Stimulated activated CD4-positive, alpha-beta T cell treated with anti-CD3 and anti-CD28 coated beads, Interleukin-12 subunit alpha, Interleukin-12 subunit beta, amount 100 ng/mL, for 4 hours (primary cell): ENCODE measurements at places on chromosomes 4 and X.

DNA sequence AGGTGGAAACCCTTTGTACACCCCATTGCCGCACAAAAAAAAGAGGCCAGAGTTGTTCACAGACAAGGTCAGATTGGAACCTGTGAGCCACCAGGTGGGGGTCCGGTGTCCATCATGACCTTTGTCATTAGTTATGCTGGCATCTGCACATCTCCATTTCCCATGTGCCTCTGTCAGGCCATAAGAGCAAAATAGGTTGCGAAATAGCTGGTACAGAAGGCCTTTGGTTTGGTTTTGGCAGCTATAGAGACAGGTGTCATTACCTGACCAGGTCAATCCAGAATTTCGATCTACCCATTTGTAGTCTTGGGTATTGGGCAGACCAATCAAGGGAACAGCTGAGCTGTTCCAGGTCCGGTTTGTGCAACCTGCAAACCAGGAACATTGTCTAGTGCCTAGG lies 6.6 kb downstream of the ERVMER34-1 start:
- no peak for DNase-seq

- DNase-seq = peak; percentile 50
These were observed 618 bp downstream of the RBBP7 start for GRCh38 chrX:16869393-16870094.

DNA sequence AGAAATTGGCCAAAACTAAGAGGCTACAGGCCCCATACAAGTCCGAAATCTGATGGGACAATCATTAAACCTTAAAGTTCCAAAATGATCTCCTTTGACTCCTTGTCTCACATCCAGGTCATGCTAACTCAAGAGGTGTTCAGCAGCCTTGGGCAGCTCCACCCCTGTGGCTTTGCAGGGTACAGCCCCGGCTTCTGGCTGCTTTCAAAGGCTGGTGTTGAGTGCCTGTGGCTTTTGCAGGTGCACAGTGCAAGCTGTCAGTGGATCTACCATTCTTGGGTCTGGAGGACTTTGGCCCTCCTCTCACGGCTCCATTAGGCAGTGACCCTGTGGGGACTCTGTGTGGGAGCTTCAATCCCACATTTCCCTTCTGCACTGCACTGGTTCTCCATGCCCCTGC lies 329.1 kb upstream of the MAD2L1 start:
- no peak for DNase-seq

- DNase-seq = no peak
These were observed 68.6 kb downstream of the ADGRG4 start for GRCh38 chrX:136369377-136369776.

DNA sequence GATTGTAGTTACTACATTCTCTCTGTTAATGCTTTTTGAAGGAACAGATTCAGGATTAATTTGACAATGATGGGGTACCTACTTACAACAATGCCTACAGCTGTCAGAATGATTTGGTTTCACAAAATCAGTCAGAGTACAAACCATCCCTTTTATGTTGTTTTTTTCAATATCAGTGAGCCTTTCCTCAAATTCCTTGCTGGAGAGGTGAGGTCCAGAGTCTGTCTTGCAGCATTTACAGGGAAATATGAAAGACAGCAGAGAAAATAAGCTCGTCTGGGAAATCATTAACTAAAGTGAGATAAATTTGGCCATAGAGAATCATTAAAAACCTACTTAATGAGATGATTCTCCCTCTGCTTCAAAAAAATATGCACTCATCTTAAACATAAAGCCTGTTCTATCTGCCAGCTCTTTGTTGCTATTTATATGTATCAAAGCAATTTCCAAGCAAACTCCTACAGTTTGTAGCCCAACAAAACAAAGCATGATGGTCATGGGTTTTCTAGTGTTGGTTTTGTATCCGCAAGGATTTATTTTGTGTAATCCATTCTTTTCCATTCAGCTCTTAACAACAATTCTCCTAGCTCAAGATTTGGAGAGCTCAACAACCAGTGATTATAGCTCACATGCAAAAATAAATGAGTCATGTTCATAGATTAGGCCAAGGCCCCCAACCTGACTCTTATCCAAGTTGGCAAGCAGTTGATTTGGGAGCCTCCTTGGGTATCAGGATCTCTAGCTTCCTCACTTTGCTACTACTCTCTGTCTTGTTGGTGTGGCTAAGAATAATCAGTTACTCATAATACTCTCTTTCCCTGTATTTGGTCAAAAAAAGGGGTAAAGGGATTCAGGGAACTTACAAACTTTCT lies 222.6 kb downstream of the ENOX2 start:
- DNase-seq = no peak

GRCh38 chr4:25950461-25951389 lies 36.7 kb downstream of the SMIM20 start:
- no peak for DNase-seq

GRCh38 chr4:113293674-113294073 lies 244.2 kb downstream of the ANK2 start:
- no peak for DNase-seq

DNA sequence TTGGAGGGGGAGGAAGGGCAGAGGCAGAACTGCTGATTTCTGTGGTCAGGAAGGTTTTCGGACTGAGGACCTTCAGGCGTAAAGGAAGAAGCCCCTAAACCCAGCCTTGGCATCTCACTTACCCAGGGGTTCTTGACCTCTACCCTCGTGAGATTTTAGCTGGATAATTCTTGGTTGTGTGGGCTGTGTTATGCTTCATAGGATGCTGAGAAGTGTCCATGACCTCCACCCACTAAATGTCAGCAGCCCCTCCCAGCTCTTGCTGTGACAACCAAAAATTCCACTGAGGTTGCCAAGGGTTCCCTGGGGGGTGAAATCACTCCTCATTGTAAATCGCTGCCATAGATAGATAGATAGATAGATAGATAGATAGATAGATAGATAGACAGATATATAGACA lies 5.8 kb upstream of the CRLF2 start:
- DNase-seq = no peak

GRCh38 chr4:53161051-53161786 lies 204.6 kb downstream of the SCFD2 start:
- no peak for DNase-seq

GRCh38 chr4:52263607-52264006 lies 212.5 kb downstream of the SPATA18 start:
- no peak for DNase-seq

DNA sequence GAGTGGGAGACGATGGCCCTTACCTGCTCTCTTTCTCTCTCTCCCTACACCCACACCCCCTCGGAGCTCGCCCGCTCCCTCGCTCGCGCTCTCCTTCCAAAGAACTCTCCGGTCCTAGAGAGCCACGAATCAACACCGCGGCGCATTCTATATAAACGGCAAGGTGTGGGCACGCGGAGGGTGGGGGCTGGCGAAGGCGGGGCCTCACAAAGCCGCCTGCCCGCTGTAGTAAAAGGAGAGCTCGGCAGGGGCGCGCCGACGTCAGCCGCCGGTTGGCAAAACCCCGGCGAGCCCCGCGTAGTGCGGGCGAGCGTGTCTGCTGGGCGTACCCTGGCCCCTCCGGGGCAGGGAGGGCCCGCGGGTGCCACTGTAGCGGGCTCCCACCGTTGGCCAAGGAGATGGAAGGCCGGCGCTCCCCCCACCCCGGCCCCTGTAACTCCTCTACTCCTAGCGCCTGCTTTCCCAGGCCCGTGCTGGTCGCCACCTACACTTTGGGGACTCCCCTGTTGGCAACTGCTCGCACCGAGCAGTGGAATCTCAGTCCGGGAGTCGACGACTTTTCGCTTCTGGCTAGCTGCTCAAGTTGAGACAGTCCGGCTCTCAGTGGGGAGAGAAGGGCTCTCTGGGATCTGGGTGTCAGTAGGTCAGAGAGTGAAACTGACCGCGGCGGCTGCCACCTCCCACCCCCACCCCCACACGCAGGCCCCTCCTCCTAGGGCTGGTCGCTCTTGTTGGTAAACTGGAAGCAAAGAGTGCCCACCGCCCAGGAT lies 325.5 kb upstream of the F9 start:
- DNase-seq = no peak

GRCh38 chr4:168440442-168441264 lies 39.6 kb downstream of the DDX60L start:
- DNase-seq = no peak

DNA sequence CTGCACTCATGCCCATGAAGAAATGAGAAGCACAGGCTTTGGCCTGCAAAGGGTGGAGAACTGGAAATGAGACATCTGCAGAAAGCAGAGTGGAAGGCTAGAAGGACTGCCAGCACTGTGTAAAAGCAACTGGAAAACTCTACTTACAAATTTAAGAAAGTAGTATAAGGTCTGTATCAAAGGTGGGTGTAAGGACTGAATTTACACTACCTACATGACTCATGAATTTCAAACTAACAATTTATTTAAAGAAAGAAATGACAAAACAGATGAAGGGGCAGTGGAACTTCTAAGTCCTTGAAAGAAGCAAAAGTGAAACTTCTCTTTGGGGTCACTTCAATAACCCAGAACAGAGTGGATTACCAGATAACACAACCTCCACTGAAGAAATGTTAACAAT lies 71.2 kb downstream of the SLC10A7 start:
- no peak for DNase-seq

GRCh38 chr4:141216002-141216761 lies 4.5 kb upstream of the ZNF330 start:
- DNase-seq = no peak

- peak; percentile 56 for DNase-seq
These were observed 167.1 kb downstream of the NSUN7 start for GRCh38 chr4:40916880-40917279.

DNA sequence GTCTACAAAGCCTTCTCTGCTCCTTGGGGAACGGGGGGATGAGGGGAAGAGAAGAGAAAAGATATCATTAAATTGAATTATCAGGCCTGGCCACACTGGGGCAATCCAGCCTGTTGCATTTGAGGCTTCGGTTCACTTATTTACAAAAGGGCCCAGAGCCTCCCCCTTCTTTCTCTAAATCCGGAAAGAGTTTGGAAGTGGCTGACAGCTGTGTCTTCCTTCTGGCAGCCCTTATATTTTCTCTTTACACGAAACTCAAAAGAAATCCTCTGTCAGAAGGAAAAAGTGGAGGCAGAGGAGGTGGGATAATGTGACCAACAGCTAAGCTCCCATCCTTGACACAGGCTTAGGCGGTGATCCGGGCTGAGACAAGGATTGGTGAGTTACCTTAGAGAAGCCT lies 158.3 kb upstream of the TAPT1 start:
- no peak for DNase-seq

DNA sequence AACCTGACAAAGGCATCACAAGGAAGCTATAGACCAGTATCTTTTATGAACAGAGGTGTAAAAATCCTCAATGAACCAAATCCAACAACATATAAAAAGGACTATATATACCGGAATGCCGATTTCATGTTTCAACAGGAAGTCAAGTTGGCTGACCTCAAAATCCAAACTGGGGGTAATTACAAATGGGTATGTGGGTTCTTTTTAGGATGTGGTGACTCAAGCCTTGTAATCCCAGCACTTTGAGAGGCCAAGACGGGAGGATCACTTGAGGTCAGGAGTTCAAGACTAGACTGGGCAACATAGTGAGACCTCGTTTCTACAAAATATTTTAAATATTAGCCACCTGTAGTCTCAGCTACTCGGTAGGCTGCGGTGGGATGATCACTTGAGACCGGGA lies 10.4 kb downstream of the PRSS48 start:
- DNase-seq = no peak

- DNase-seq = no peak
These were observed 46.1 kb downstream of the C4orf46 start for GRCh38 chr4:158625544-158625943.
